NCI-H1436 treated with DMSO at 0.1 percent for 48 hours (cell line): ENCODE measurements at places on chromosomes 13 and 19.

GRCh38 chr19:33383720-33384292 lies 10.3 kb downstream of the CEBPG start:
- DNase-seq, result no peak

- DNase-seq, result no peak
Measured at GRCh38 chr13:48653472-48653939, at the start of gene CYSLTR2. Gene CYSLTR2 (plus strand): TSS chr13:48653929. CDS start chr13:48706818, 52,889 bp downstream.

DNA sequence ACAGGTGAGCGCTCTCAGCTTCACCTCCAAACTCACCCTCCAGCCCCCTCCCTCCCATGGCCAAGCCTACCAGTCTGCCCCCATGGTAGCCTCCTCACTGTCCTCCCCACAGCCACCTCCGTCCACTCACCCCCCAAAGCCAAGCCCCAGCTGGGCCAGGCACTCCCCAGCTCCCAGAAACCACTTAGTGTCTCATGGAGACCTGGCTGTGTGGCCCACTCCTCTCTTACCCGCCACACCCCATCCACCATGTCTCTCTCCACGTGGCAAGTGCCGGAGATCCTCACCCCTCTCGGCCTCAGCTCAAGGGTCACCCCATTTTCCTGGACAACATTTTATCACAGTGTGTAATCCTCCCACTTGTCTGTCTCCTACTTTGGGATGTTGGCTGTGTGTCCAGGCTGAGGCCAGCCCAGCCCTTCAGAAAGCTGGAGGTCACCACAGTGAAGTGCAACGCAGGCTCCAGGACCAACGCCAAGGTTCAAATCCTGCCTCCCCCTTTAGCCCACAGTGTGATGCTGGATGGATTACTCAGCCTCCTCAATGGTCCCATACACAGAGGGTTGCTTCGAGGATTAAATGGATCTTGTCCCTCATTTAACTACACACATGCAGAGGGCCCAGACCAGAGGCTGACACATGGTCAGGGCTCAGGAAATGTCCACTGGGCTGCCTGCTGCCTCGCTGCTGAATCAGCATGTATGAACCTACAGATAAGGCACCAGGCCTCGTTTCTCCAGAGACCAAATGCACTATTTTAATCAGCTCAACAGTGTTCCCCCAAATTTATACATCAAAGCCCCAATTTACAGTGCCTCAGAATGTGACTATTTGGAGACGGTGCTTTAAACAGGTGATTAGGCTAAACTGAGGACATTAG lies 71.3 kb downstream of the CEBPG start:
- DNase-seq, result no peak

DNA sequence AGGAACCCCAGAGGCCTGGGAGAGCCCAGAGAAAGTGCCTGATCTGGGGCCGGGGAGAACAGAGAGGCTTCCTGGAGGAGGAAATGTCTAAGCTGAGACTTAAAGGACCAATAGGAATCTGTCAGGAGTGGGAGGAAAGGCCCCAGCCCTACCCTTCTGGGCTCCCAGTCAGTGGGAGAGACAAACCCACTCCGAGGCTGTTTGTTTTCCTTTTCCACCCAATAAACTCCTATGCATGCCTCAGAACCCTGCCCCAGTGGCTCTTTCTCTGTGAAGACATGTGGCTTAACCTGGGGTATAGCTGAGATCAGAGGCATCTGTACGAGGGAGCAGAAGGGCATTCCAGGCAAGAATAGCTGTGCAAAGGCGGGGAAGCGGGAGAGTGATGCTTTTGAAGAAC lies 1.9 kb downstream of the MEGF8 start:
- DNase-seq, result no peak

- DNase-seq, result no peak
Measured at GRCh38 chr13:43905435-43906031, 25.8 kb downstream of the LACC1 start.

GRCh38 chr13:45373162-45373547 lies 32.2 kb upstream of the TPT1 start:
- no peak for DNase-seq

DNA sequence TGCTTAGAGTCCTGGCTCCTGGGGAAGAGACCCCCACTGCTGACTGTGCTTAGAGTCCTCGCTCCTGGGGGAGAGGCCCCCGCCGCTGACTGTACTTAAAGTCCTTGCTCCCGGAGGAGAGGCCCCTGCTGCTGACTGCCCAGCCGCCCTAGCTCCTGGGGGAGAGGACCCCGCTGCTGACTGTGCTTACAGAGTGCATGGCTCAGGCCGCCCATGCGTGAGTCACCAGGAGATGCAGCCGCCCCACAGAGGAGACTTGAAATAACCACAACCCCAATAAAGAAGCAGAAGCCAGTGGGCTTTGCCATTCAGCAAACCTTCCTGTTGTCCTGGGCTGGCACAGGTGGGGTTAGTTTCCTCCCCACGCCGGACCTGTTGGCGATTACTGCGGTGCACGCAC lies 79.2 kb upstream of the C13orf46 start:
- no peak for DNase-seq

- no peak for DNase-seq
Measured at GRCh38 chr13:73894995-73895571, 239.1 kb downstream of the KLF12 start.

- DNase-seq, result no peak
Measured at GRCh38 chr13:60111691-60112090, 52.0 kb downstream of the DIAPH3 start.

DNA sequence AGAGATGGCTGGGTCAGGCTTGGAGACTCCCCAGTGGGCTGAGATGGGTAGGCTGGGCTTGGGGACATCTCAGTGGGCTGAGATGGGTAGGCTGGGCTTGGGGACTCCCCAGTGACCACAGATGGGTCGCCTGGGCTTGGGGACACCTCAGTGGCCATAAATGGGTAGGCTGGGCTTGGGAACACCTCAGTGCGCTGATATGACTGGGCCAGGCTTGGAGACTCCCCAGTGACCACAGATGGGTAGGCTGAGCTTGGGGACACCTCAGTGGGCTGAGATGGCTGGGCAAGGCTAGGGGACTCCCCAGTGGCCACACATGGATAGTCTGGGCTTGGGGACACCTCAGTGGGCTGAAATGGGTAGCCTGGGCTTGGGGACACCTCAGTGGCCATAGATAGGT lies 12.8 kb downstream of the IQCN start:
- no peak for DNase-seq

GRCh38 chr19:47390533-47391488 lies 28.5 kb downstream of the MEIS3 start:
- DNase-seq, result no peak

DNA sequence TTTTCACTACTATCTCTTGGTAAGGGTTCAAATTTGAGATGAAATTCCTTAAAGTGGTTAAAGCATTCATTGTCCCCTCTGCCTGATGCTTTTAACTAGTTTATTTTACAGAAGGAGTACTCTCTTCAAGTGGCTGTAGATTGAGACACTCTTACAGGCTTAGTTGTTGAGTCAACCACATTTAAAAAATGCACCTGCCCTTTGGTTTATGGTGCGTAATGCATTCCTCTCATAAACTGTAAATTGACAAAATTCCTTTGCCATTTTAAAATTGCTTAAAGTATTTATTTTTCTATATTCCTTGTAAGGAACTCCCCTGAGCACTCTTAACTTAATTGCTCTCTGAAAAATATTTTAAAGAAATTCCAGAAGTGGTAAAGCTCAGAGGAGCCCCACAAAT lies 826 bp upstream of the GPC5 start:
- no peak for DNase-seq

- no peak for DNase-seq
Measured at GRCh38 chr13:109548374-109548773, 238.0 kb downstream of the IRS2 start.

- no peak for DNase-seq
Measured at GRCh38 chr13:38697628-38698333, 10.9 kb downstream of the FREM2 start.
